ENCODE measurements at places on chromosomes 1 and 21.
A peak's percentile ranks its signal among the peaks of the same experiment; 100 is the strongest.

GRCh38 chr1:218674280-218674773, 329.2 kb downstream of the TGFB2 start:
- DNase-seq: no peak

DNA sequence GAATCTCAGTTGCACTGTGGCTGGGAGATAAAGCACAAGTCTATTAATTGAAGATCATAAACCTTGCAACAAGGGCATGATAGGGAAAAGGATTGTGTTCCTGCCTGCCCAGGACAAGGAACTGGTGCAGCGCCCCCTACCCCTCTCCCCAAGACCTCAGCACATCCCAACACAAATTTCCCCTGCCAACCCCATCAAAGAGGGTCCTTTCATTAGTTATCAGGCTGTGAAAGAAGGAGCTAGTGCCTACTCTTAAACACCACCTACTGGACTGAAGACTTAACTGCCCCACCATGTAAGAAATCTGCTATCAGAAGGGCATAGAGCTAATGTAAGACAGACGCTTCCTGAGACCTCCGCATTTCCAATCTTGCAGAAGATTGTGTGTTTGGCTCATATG, 372.6 kb downstream of the AGBL4 start:
- DNase-seq: no peak

GRCh38 chr1:175314300-175314699, 121.7 kb upstream of the KIAA0040 start:
- DNase-seq: no peak

GRCh38 chr1:30404341-30404740, 319.0 kb downstream of the MATN1 start:
- DNase-seq: no peak

- DNase-seq: no peak
These were observed 295.0 kb downstream of the OMA1 start for GRCh38 chr1:58251430-58252073.

DNA sequence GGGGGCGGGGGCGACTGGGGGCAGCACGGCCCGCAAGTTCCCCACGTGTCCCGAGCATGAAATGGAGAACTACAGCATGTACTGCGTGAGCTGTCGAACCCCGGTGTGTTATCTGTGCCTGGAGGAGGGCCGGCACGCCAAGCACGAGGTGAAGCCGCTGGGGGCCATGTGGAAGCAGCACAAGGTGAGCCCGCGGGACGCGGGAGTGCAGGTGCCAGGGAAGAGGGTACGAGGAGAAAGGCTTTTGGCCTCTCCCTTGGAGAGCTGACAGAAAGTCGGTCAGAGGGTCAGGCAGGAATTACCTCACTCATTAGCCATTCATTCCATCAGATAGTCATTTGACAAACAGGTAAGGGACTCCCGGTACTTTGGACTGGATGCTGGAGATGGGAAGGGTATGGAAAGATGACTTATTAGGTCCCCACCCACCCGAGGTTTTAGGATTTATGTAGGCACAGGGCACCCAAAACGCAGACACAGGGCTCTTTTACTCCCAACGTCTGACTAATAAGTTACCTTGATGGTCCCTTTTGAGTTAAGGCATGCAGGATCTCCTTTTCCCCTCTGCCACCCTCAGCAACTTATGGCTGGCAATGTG, 2.1 kb downstream of the TRIM67 start:
- DNase-seq: no peak

GRCh38 chr1:21818656-21819055, 6.6 kb downstream of the LDLRAD2 start:
- DNase-seq: peak; percentile 67

GRCh38 chr1:108063703-108064102, 98.7 kb upstream of the VAV3 start:
- DNase-seq: no peak

DNA sequence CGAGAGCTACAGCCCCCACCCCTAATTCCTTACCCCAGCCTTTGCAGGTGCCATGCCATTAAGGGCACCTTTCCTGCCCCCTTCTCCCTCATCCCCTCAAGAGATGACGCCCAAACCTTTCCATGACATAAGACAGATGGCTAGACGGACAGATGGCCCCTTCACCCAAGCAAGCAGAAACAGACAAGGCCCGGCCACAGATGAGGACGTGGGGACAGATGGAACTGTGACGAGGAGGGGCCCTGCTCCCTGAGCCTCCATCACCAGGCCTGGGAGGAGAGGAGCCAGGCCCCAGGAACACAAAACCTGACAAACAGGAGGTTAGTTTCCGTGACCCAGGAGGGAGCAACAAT, 24.7 kb upstream of the PEF1 start:
- DNase-seq: no peak

GRCh38 chr1:16954579-16954978, 25.8 kb downstream of the MFAP2 start:
- DNase-seq: no peak

DNA sequence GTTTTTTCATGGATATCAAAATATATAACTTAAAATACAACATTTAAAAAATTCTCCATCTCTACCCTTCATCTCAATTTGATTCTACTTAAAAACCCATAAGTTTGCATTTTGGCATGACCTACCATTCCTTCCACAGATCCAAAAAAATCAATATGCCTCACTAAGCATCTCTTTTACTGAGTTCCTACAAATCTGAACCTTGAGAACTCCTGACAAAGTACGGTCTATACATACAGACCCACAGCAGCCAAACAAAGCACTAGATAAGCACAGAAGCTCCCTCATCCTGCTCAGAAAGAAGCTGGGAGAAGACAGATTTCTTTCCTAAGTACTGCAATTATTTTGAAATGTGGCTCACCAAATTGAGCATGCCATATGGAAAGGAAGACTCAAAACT, 167.5 kb downstream of the KCNT2 start:
- DNase-seq: no peak

DNA sequence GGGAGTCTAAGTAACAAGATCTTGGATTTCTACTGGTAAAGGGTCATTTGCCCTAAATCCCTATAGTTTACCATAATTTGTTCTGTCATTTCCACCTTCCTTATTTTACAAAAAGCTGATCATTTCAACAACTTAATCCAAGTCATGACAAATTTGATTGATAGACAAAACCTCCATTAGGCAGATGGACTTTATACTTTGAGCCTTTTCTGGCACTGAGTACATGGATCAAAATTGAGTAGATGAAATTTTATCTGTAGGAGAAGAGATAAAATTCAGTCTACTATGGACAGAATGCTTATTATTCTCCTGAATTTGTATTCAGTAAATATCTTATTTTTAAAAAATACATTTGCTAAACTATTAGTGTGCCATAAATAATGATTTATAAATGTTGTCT, 62.6 kb upstream of the NRIP1 start:
- no peak for DNase-seq

DNA sequence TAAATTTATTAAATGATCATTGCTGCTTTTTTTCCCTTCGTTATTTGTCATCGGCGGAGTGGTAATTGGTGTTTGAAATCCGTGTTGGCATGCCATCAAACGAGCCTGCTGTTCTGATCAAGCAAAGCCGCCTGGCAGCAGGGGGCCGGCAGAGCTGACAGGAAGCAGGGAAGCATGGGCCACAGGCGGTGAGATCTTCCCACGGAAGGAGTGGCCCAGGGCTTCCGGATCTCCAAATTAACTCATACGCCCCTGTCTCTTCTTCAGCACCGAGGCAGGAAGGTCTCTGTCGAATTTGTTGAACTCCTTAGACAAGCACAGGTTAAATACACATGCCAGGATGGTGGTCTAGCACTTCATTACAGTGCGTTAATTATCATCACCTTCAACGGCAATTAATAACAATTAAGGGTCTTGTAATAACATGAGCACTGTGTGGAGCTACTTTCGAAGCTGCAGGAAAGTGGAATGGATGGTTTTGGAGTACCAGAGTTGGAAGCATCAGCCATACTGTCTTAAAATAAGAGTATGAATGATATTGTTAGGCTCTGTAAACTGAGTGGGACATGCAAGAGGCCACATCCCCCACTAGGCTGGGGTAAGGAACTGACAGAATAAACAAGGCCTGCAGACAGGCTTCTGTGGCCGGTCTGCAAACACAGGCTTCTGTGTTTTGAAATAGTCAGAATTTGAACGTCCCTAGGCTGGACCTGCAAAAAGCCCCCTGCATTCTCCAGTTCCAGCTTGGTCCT, 199.4 kb upstream of the DAB1 start:
- DNase-seq: no peak

DNA sequence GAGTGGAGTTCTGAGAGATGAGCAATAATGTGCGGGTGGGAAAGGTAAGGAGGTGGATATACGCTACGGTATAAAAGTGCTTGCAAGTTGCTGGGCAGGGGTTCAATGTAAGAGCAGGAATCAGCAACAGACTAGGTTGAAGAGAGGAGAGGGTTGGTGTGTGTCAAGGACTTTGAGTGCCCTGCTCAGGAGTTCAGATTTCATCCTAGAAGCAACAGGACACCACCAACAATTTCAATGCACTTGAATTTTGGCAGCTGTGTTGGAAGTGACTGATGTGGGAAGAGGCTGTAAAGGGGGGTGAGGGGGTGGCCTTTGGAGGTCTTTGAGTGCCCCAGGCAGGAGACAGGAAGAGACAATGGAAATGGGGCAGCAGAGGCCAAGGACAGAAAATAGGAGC, 57.3 kb downstream of the RHOU start:
- DNase-seq: no peak

- no peak for DNase-seq
These were observed 95.4 kb downstream of the RNF220 start for GRCh38 chr1:44500181-44501046.

GRCh38 chr1:153431427-153431826, 15.1 kb downstream of the S100A7A start:
- DNase-seq: no peak
